ENCODE measurements at places on chromosomes 7 and 10.

GRCh38 chr7:95476904-95477594, 8.7 kb upstream of the ASB4 start:
- peak; percentile 47 for DNase-seq

GRCh38 chr7:93382362-93382761, 150.2 kb downstream of the VPS50 start:
- DNase-seq, result no peak

DNA sequence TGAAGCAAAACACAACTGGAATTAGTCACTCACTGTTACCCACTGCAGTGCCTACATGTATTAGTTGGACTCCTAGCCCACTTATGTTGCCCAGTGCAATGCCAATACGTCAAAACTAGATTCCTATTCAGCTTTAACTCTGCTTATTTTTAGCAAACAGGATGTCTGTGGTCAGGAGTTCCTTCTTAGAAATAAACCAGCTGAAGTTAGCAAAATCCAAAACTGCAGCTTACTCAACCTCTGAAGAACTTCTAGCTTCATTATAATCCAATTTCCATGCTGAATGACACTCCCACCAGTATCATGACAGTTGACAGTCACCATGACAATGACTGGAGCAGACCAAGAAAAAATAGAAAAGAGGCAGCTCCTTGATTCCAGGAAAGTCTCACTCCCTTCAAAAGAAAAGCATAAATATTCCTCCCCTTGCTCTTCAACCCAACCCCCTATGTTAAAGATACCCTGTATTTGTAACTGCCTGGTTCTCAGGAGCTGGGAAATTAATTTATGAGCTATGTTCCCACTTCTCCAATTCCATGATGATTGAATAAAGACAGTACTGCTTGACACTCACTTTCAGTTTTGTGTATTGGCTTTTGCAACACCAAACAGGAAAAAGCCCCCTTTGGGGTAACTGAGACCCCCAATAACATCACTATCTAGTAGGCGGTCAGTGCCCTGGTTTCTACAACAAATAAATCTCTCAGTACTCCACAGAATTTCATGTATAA, 327.4 kb downstream of the SORCS1 start:
- DNase-seq, result no peak

GRCh38 chr7:84204655-84205054, 10.1 kb upstream of the SEMA3A start:
- DNase-seq, result no peak

All from NCI-H526 treated with DMSO at 0.1 percent for 48 hours (cell line).